ENCODE measurements at places on chromosomes 11 and 22. TPM values are rescaled to one million over a fixed set of nuclear protein-coding genes. Genes with fewer than 3 reads are reported as not detected.

Gene NUP160
- 84.5 TPM for total RNA-seq

Gene MS4A3
- total RNA-seq = not detected

- H3K27ac ChIP-seq = no peak overlapping the region
- no peaks in the 10 kb centered on the region for H3K4me1 ChIP-seq
- H3K36me3 ChIP-seq = no peaks in the 10 kb centered on the region
- H3K27me3 ChIP-seq = no peaks in the 10 kb centered on the region
These were observed 1.3 kb downstream of the MRPL23 start for GRCh38 chr11:1948389-1948788.

DNA sequence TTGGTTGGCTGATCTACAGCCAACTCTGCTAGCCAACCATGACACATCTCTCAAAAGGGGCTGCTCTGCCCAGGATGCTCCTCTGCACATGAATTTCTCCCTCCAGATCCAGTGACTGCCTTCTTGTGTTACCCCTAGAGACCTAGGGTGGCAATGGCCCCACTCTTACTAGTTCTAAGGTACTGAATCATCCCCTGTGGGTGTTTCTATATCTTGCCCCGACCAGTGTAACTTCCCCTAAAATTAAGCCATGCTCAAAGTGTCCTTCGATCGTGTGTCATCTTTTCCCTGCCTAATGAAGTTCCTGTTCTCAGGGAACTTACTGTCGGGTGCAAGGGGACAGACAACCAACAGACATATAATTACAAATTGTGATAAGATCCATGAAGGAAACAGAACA is 113.3 kb downstream of the FAM76B start:
- no peak for DNase-seq
- H3K27ac ChIP-seq = no peak overlapping the region
- no peaks in the 10 kb centered on the region for H3K27me3 ChIP-seq
- peaks cover 59% of the 10 kb centered on the region for H3K4me1 ChIP-seq

DNA sequence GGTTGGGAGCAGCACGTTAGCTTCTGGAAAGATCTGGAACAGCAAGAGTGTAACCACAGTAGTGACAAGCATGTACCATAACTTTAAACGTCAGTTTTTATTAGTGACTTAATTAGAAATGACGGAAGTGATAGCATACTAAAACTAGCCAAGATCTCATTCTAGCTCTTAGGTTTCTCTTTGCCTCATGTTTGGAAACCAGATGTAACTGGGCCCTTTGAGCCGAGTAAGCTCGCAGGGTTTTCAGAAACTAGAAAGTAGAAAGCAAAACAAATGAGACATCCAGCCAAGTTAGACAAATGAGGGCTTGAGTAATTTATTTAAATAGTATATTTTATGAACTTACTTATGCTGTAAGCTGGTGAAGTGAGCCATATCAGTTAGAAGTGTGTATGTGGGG is 40.2 kb upstream of the SLC5A12 start:
- no peak overlapping the region for H3K4me3 ChIP-seq
- H3K4me1 ChIP-seq = no peaks in the 10 kb centered on the region
- H3K27ac ChIP-seq = no peak overlapping the region
- no peak for DNase-seq
- H3K27me3 ChIP-seq = no peaks in the 10 kb centered on the region

- H3K27me3 ChIP-seq = peaks cover 5% of the 10 kb centered on the region
- no peak for DNase-seq
- H3K4me3 ChIP-seq = no peak overlapping the region
These were observed 18.8 kb upstream of the DRD2 start for GRCh38 chr11:113494021-113494420.

GRCh38 chr11:47143322-47143721 is 33.4 kb downstream of the ARFGAP2 start:
- no peak overlapping the region for H3K4me3 ChIP-seq
- DNase-seq = no peak
- H3K36me3 ChIP-seq = no peaks in the 10 kb centered on the region
- H3K27me3 ChIP-seq = no peaks in the 10 kb centered on the region
- H3K27ac ChIP-seq = no peak overlapping the region

DNA sequence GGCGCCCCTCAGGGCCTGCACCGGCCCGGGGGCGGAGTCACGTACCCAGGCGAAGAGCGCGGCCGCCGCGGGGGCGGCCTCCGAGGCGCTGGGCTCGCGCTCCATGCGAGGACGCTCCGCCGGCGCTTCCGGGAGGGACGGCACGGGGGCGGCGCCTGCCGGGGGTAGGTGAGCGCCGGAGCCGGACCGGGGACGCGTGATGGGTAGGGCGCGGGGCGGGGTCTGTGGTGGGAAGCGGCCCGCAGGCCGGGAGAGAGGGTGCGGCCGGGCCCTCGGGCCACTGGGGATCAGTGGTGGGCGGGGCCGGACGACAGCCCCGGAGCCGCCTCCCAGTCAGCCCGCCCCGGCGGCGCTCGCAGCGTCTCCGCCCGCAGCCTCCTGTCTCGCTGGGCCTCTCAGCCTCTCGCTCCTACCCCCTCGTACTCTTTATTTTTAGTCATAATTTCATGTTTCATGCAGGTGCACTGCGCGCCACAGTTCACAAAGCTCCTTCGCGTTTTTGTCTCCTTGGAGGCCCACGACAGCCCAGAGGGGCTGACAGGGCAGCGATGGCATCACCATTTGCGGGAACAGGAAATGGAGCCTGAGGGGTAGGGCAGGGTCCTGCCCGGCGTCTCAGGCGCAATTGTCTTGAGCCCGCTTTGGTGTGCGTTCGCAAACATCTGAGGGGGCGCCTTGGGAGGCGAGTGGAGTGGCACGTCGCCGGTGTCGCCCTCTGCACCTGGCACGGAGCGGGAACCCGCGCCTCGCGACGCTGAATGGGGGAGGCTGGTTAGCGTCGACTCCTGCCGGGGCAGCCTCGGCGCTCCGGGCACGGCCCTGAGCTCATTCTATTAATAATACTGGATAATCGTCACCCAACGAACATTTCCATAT is at the start of gene SERGEF:
TSS of gene SERGEF (minus strand) at position 142 of the 876 bp plus-strand sequence. CDS start at position 105, 37 bp downstream.
- peak; percentile 96 for DNase-seq
- H3K27me3 ChIP-seq = no peaks in the 10 kb centered on the region
- peaks cover 39% of the 10 kb centered on the region for H3K4me1 ChIP-seq
- peak within 1 kb of the TSS; percentile 98 for H3K27ac ChIP-seq
- H3K4me3 ChIP-seq = peak within 1 kb of the TSS; percentile 85

DNA sequence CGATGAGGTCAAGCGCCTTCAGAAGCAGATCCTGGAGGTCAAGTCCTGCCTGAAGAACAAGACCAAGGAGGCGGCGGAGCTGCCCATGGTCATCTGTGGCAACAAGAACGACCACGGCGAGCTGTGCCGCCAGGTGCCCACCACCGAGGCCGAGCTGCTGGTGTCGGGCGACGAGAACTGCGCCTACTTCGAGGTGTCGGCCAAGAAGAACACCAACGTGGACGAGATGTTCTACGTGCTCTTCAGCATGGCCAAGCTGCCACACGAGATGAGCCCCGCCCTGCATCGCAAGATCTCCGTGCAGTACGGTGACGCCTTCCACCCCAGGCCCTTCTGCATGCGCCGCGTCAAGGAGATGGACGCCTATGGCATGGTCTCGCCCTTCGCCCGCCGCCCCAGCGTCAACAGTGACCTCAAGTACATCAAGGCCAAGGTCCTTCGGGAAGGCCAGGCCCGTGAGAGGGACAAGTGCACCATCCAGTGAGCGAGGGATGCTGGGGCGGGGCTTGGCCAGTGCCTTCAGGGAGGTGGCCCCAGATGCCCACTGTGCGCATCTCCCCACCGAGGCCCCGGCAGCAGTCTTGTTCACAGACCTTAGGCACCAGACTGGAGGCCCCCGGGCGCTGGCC is 11.0 kb downstream of the RASD2 start:
- no peaks in the 10 kb centered on the region for H3K27me3 ChIP-seq
- no peak for DNase-seq
- no peaks in the 10 kb centered on the region for H3K36me3 ChIP-seq
- no peak overlapping the region for H3K27ac ChIP-seq
- H3K4me1 ChIP-seq = peaks cover 12% of the 10 kb centered on the region

DNA sequence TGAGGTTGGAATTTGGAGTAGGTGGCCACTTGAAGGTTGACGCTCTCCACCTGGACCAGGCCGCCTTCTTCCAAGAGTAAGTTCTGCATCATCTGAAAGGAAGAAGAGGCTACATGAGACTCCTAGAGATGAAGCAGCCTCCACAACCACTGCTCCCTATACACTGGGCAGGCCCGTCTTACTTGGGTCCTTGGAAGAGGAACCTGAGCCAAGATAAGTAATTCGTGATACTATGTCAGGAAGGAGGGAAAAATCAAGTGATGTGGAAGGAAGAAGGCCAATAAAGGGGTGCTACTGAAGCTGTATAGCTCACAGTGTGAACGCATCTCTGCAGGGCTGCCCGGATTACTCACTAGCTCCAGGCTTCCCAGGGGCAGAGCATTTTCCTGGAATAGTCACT is 11.1 kb downstream of the UFD1 start:
- no peak overlapping the region for H3K27ac ChIP-seq
- H3K27me3 ChIP-seq = no peaks in the 10 kb centered on the region
- DNase-seq = no peak

DNA sequence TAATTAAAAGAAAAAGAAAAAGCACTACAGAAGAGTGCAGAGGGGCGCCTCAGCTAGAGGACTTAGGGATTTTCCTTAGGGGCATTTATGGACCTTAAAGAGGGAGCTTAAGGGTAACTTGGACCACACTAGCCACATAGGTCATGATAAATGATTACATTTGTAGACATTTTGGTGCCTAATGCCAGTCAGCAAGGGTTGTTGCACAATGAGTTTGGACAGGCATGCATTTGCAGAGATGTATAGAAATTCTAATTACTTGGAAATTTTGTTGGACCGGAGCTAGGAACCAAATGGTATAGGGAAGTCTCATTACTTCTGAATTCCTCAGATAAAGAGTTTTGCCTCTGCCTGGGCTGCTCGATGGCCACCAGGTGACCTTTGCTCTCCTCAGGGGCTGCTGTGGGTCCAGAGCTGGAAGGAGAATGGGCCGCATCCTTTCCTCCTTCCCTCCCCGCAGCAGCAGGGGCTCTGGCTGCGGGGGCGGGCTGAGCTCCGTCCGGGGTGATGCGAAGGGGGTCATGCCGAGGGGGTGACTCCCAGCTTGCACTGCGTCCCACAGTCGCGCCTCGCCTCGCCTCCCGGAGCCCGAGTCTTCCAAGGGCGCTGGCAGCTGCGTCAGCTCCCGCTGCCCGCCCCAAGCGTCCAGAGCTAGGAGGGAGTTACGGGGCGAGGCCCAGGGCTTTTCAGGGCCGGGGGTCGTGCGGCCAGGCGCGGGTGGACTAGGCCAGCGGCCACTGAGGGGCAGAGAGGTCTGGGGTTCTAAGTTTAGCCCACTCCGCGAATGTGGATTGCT is 20.3 kb upstream of the MALAT1 start:
- no peaks in the 10 kb centered on the region for H3K27me3 ChIP-seq
- H3K27ac ChIP-seq = peak overlapping the region; percentile 67
- DNase-seq = no peak

Gene APOA4
- not detected for total RNA-seq

Gene CADM1
- total RNA-seq = 0.91 TPM

DNA sequence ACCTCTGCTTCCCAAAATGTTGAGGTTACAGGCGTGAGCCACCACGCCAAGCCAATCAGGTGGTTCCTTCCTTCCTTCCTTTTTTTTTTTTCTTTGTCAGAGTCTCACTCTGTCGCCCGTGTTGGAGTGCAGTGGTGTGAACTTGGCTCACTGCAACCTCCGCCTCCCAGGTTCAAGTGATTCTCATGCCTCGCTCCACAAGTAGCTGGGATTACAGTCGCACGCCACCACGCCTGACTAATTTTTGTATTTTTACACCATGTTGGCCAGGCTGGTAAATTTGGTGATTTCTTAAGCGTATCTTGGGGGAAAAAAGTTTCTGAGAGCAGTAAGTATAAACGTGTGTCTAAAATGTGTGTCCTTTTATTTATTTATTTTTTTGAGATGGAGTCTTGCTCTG is 18.2 kb upstream of the SPINDOC start:
- DNase-seq = no peak
- H3K27me3 ChIP-seq = peaks cover 11% of the 10 kb centered on the region
- no peak overlapping the region for H3K4me3 ChIP-seq
- H3K4me1 ChIP-seq = no peaks in the 10 kb centered on the region
- no peak overlapping the region for H3K27ac ChIP-seq

Gene MRGPRX3
- total RNA-seq = not detected

Gene OR8G1
- total RNA-seq = not detected

DNA sequence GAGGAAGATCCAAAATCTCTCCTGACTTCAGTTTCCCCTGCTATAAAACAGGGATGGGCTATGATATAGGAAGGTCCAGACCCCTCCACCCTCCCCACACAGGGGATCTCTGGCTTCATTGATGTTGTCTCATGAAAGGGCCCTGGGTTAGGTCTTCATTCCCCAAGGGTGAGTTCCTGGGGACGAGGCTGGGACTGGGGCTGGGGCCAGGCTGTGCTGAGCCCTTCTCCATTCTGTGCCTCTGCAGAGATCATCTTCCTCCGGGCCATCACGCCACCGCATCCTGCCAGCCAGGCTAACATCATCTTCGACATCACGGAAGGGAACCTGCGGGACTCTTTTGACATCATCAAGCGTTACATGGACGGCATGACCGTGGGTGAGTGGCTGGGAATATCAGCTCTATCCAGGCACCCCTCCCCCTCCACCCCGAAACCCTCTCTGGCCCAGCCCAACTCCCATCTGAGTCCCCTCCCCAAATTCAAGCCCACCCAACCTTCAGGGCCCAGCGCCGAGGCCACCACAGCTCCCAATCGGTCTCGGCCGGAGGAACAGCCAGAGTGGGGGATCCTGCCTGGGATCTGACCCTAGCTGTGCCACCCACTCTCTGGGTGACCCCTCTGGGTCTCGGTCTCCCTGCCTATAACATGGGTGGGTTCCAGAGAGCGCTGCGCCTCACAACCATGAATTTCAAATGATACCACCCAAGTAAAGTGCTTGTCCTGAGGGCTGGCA is 74.2 kb downstream of the FBLN1 start:
- no peak overlapping the region for H3K27ac ChIP-seq
- H3K4me1 ChIP-seq = no peaks in the 10 kb centered on the region
- no peak for DNase-seq
- no peak overlapping the region for H3K4me3 ChIP-seq

Gene SCGB1A1
- not detected for total RNA-seq

GRCh38 chr11:10803676-10804075 is 5.0 kb downstream of the EIF4G2 start:
- peaks cover 77% of the 10 kb centered on the region for H3K4me1 ChIP-seq
- H3K4me3 ChIP-seq = no peak overlapping the region
- no peak for DNase-seq
- no peaks in the 10 kb centered on the region for H3K27me3 ChIP-seq
- peaks cover 94% of the 10 kb centered on the region for H3K36me3 ChIP-seq

Gene TRIOBP
- 26.1 TPM for total RNA-seq

Gene HTR3B
- total RNA-seq = not detected

DNA sequence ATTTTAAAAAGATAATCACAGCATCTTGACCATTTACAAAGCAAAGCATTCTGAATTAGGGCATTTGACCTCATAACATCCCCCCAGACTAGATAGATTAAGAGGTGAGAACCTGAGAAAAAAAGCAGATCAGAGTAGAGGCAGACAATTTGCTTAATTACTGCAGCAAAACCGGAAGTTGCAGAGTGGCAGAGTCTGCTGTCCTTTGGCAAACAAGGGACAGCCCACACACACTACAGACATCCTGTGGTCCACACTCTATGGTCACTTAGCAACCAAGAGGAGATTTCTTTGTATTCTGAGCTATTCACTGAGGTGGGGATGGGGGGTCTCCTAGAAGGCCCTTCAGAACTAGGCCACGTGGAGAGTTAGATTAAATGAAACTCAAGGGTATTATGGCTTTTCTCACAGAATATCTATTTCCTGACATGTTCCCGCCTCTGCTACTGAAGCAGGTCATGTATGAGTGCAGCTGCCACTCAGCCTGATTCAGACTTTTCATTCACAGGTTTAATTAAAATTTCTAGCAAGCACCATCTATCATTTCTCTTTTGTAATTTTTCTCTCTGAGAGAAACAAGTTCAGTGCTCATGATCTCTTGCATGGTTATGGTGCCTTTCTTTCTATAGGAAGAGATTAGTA is 48.5 kb downstream of the SVIP start:
- H3K4me3 ChIP-seq = no peak overlapping the region
- H3K36me3 ChIP-seq = no peaks in the 10 kb centered on the region
- H3K27ac ChIP-seq = no peak overlapping the region
- DNase-seq = no peak
- H3K4me1 ChIP-seq = peaks cover 7% of the 10 kb centered on the region
- peaks cover 6% of the 10 kb centered on the region for H3K27me3 ChIP-seq
